ENCODE measurements at places on chromosomes 16 and 17.

DNA sequence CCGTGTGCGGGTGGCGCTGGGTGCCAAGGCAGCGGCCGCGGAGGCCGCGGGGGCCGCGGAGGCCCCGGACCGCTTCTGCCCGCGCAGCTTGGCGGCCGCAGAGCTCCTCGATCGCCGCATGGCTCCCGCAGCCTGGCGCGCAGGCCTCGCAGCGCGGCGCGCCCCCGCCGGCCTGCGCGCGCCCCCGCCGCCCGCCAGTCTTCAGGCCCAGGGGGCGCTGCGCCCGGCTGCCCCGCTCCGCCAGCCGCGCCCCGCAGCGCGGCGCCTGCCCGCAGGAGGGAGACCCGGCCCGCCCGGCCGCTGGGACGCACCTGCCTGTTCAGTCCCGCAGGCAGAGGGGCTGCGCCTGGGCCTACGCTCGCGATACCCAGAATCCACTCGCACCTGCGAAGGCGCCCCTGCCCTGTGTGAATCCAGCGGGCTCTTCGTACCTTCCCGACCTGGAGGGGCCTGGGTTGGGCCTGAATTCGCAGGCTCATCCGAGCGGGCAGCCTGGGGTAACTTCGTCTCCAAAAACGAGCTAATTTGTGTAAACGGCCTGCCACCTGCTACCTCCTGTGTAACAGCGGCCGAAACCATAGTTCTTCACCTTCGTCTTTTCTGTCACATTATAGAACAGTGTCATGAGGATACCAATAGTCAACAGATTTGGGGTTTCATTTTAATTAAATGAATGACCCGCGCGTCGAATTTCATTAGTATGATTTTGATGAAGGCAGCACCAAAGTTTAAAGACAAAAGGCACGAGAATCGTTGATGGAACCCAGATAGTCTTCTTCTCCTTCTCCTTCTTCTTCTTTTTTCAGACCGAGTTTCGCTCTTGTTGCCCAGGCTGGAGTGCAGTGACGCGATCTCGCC lies at the start of gene CENPV:
TSS of gene CENPV (minus strand) at position 153 of the 858 bp plus-strand sequence. CDS start at position 120, 33 bp downstream.
- DNase-seq, result peak; percentile 51

GRCh38 chr16:56295059-56295665 lies 103.9 kb downstream of the GNAO1 start:
- no peak for DNase-seq

DNA sequence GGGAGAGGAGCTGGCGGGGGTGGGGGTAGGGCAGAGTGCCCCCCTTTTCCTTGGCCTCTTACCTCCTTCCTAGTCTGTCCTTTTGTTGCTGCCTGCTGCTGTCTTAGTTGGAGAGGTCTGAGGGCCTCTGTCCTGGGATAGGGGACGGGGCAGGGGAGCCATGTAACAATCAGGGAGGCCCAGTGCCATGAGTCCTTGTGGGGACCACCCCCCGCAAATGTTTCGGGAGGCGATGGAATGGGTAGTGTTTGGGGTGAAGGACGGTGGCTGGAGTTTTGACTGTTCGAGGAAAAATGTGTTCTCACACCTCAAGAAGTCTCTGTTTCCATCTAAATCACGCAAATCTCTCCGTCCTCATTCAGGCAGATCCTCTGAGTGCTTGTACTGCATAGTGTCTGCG lies 99.0 kb downstream of the OR1D5 start:
- no peak for DNase-seq

GRCh38 chr16:50323335-50324011 lies 45.3 kb downstream of the BRD7 start:
- DNase-seq, result peak; percentile 44

- DNase-seq, result peak; percentile 84
These were observed 5.6 kb downstream of the PNPO start for GRCh38 chr17:47946929-47947397.

DNA sequence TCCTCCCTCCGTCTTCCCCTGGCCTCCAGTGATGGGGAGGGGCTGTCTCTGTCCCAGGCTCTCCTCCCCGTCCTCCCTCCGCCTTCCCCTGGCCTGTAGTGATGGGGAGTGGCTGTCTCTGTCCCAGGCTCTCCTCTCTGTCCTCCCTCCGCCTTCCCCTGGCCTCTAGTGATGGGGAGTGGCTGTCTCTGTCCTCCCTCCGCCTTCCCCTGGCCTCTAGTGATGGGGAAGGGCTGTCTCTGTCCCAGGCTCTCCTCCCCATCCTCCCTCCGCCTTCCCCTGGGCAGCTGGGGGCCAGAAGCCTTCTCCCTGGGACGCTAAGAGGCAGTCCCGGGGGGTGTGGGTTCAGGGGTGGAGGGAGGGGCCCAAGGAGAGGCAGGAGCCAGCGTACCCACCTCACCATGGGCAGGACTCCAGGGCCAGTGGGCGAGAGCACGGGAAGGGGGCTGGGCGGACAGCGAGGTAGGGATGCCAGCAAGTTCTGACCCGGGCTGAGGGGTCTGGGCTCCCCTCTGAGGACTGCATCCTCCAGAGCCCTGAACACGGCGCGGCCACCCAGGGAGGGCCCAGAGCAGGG lies 14.8 kb downstream of the UTS2R start:
- no peak for DNase-seq

DNA sequence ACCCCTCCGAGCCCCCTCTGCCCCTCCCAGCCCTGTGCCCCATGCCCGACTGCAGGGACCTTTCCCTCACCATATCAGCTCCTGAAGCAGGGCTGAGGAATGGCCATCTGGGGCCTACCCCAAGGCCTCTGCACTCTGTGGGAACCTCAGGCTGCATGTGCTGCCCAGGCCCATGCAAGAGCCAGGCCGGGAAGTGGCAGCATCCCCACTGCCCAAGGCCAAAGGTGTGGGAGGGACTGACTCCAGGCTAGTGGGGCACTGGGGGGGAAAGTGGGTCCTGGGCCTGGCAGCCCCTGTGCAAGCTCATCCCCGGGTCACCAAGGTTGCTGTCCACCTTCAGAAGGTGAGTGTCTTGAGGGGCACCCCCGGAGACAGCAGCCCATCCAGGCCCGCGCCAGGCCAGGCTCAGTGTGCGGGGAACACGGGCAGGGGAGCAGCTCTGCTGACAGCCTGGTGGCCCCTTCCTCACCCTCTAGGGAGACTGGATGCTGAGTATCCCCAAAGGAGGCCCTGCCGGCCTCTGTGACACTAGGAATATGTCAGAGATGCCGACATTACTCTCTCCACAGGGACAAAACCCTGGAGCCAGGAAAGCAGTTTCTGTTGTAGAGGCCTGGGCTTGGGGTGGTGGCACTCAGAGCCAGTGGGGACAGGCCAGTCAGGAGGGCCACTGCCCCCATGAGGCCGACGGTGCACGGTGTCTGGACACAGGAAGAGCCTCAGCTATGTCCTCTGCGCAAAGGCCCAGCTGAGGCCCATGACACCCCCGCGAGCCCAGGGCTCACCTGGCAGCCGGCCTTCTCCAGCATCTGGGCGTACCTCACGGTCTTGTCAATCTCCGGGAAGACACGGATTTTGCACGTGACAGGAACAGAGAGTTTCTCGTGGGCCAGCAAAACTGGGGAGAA lies 3.3 kb downstream of the DUS1L start:
- DNase-seq, result no peak

GRCh38 chr17:4142107-4142900 lies 526 bp downstream of the ZZEF1 start:
- DNase-seq, result peak; percentile 23

GRCh38 chr17:49494399-49494985 lies 601 bp upstream of the NGFR start:
- no peak for DNase-seq

DNA sequence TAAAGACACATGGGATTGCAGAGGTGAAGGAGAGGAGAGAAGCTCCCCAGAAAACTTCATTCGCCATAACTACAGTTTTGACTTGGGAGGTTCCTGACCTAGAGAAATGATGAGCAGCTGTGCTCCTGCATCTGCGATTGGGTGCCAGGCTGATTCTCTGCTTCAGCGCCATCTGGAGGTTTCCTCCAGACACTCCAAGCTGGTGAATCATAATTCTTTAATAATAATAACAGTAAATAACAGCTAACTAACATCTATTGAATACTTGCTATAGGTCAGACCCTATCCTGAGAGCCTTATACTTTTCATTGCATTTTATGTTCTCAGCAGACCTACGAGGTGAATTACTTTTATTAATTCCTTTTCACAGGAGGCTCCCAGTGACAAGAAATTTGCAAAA lies 575.8 kb downstream of the TOX3 start:
- DNase-seq, result peak; percentile 28

GRCh38 chr16:2467528-2468232 lies 3.4 kb upstream of the NTN3 start:
- DNase-seq, result peak; percentile 72

- DNase-seq, result no peak
These were observed 2.1 kb downstream of the SLC2A4 start for GRCh38 chr17:7283471-7284216.

Data from NAMALWA (cell line).